ENCODE measurements at places on chromosomes 7 and 10.

GRCh38 chr7:91034459-91035368, 229.5 kb upstream of the FZD1 start:
- peak; percentile 94 for DNase-seq

DNA sequence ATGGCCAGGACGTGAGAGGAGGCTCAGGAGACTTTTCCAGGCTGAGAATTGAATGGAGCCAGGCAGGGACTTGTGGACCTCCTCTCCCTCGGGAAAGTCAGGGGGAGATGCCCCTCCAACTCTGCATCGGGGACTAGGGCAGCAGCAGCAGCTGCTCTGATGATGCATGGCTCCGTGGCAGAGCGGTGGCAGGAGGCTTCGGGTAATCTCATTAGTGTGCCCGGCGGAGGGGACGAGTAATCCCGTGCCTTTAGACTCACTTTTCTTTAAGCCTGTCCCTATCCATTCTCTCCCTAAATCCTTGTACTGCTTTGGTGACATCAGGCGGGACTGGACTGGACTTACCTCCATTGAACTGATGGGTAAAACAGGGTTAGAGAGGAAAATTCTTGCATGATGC, 75.1 kb downstream of the ZMIZ1 start:
- DNase-seq, result no peak

DNA sequence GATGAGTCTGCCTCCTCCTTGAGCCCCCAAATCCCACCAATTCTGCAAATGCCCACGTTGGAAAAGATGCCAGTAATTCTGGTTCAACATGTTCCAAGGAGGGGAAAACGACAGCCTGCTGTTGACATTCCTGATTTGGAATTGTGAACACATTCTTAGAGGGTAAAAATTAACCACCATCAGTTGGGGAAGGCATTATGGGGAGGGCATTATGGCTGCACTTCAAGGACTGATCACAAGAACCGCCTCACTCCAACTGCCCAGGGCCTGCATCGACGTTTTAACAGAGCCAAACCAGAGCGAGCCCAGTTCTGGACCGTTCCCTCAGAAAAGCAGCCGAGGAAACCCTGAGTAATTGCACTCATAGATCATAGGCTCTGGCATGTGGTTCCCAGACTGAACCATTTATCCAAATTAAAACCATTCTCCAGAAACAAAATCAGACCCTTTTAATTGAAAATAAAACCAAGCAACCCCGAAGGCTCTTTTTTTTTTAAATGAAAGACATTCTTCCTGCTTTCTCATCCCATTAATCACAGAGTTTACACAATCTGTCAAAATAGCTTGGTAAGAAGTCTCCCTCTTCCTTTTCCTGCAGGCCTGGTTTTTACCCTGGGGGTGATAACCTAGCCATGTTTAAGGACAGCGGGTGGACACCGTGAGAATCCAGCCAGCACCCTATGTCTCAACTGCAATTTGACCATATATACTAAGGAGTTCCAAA, 8.0 kb downstream of the TNS3 start:
- DNase-seq, result no peak

GRCh38 chr7:7959979-7960670, 8.5 kb upstream of the GLCCI1 start:
- DNase-seq, result no peak

DNA sequence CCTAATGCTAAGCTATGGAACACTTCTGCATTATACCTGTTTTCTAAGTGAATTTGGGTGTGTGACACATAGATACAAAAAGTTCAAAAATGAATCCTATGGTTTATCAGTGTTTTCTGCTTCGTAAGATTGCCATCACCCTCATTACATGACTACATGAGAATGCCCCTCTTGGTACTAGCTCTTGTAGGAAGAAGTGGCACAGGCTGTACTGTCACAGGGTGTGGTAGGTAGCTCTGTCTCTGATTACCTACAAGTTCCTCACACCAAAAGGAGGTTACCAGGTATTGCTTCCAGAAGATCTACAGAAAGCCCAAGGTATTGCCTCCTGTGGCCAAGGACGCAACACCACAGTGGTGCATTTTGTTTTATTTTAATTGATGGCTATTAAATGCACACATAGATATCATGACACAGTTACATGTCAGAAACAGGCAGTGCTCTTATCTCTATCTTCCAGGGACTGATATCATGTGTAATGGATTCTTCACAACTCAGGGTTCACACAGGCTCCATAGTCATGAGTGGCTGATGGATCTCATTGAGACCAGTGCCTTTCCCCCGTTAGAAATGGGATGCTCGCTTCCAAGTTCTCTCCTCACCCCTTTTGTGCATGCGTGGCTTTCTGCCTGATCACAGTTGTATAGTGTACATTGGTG, 6.6 kb downstream of the OPTN start:
- DNase-seq, result no peak

DNA sequence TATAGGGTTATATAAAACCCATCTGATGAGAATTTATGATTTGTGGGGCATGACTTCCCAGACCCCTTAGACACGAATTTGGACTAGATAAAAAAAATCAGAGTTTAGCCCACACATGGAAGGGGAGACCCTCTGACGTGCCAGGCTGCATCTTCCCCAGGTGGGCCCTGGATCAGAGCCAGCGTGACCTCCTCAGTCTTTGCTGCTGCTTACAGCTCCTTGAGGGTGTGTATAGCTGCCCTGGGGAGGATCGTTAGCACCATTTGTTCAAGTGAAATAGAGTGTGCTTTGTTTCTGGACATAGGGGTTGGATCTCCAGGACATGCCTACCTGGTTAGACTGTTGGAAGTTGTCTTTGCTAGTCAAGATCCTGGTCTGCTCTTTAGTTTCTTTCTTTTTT, 54.2 kb downstream of the DOCK1 start:
- DNase-seq, result no peak

- DNase-seq, result no peak
Measured at GRCh38 chr10:106500041-106500924, 664.2 kb downstream of the SORCS1 start.

DNA sequence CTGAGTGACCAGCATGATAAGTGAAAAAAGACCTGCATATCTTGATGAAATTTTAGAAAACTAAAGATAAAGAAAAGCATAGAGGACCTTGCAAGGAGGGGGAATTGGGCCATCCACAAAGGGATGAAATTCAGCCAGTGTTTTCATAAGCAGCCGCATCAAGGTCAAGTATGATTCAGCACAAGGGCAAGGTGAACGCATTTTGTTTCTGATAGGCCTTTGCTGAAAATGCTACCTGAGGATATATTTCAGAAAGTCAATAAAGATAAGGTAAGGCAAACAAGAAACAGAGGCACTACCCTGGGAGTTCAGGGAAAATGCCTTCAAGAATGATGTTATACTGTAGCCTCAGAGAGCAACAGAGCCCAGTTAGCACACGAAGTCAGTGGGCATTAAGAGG, 55.0 kb upstream of the SHH start:
- no peak for DNase-seq

DNA sequence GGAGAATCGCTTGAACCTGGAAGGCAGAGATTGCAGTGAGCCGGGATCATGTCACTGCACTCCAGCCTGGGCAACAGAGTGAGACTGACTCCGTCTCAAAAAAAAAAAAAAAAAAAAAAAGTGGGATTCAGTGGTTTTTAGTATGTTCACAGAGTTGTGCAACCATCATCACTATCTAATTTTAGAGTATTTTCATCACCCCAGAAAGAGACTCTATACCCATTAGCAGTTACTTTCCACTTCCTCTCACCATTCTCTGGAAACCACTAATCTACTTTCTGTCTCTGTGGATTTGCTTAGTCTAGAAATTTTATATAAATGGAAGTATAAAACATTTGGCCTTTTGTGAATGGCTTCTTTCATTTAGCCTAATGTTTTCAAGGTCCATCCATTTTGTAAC, 113.4 kb downstream of the ST7 start:
- no peak for DNase-seq

DNA sequence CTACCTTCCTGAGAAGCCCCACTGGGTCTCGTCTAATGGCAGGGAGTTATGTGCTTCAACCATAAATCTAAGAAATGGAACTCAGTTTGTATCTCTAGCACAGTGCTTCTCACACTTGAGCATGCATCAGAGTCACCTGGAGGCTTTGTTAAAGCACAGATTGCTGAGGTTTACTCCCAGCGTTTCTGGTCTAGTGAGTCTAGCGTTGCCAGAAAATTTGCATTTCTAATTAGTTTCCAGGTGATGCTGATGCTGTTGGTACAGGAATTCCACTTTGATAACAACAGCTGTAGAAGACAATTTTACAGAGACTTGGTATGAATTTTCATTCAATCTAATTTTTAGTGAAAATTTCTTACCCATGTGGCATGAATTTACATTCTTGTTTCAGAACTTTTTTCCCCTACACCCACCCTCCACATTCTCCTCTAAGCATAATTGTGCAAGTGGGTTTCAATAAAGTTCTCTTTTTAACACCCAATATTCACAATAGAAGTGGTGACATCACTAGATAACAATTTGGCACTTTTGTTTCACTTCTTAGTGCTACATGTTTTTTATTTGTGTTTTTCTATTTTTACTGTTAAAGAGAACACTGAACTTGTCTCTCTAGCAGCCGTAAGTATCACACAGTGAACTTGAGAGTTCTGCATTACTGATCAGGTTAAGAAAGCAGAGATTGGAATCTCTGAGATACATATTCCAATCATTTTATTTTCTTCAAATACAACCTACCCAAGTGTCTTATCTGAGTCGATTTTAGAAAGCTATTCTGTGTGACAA, 48.4 kb upstream of the BET1 start:
- no peak for DNase-seq

DNA sequence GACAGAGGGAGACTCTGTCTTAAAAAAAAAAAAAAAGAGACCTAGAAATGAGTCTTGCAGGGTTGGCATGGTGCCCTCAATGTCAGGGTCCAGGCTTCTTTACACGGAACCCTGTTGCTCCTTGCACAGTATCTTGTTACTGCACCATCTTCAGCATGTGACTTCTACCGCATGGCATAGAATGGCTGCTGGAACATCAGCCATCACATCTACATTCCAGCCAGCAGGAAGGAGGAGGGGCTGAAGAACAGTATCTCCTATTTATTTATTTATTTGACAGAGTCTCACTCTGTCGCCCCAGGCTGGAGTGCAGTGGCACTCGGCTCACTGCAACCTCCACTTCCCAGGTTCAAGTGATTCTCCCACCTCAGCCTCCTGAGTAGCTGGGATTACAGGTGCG, 3.7 kb upstream of the ACHE start:
- DNase-seq, result no peak

- DNase-seq, result no peak
Measured at GRCh38 chr10:118101501-118101900, 54.8 kb upstream of the RAB11FIP2 start.

GRCh38 chr7:45685619-45686240, 111.6 kb downstream of the ADCY1 start:
- DNase-seq, result no peak

DNA sequence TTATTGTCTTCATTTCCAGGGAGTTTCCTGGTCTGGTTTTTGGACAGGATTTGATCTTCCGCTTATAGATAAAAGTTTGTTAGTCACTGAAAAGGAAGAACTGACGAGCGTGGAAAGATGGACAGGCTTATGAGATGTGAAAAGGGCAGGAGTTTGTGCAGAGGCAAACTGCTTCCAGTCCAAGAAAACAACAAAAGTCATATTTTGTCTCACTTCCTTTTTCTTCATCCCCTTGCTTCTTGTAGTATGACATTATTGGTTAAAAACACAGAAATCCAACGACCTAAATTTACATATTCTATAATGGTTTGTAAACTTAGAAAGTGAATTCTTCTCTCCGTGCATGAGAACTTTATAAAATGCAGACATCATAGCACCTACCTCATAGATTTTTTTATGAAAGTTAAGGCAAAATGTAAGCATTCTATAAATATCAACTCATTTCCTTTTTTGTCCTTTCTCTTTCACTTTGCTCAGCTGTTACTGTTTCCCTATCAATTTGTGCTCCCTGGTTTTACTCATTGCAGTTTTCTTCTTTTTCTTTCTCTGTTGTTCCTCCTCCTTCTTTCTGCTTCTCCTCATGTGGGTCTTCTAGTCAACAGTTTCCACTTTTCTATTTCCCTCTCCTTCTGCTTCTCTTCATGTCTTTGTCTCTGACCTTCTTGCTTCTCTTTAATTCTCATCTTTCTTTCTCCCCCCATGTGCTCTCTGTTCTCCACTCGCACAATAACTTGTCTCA, 370.2 kb downstream of the ARL4A start:
- no peak for DNase-seq

DNA sequence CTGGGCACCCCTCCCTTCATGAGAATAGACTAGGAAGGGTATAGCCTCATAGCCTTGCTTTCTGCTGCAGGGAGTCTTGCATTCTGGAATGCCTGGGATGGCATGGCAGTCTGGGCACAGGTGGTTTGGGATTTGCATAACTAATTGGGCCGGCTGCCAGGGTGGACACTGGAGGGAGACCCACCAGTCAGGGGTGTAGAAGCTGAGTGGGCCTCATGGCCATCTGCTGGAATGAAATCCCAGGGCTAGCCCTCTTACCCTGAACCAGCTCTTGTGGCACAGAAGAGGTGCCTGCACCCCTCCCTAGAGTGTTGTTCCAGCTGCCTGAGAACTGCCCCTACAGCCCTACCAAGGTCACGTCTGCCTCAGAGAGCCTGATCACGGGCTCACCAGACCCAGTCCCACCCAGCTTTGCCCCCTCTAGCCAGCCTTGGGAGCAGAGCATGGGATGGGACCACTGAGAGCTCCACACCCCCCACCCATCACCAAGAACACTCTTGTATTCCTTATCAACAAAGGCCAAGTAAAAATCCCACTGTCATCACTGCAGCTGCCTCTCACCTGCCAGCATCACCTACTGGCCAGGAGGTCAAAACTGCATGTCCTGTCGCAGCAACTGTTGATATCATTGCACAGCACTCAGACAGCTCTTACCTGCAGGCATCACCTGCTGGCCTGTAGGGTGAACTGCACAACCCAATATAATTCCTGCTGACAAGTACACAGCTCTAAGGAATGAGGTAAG, 148.9 kb downstream of the ZEB1 start:
- no peak for DNase-seq

GRCh38 chr10:114356751-114357514, 47.4 kb downstream of the AFAP1L2 start:
- no peak for DNase-seq

DNA sequence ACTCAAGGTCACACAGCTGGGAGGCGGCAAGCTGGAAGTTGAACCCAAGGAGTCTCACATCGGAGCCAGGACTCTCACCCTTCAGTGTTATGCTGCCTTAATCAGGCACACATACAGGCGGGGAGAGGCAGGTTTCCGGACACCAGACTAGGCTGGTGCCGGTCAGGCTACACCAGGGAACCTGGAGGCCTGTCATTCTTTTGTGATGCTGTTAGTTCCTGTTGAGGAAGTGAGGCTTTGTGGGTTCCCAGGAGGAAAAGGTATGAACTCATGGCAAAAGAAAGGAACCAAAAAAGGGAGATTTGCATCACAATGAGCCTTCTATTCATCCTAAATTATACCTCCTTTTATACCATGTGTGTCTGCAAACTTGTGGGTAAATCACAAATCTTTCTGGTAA, 103.8 kb downstream of the TCF7L2 start:
- no peak for DNase-seq

- DNase-seq, result no peak
Measured at GRCh38 chr10:58360412-58361004, 24.7 kb upstream of the TFAM start.

DNA sequence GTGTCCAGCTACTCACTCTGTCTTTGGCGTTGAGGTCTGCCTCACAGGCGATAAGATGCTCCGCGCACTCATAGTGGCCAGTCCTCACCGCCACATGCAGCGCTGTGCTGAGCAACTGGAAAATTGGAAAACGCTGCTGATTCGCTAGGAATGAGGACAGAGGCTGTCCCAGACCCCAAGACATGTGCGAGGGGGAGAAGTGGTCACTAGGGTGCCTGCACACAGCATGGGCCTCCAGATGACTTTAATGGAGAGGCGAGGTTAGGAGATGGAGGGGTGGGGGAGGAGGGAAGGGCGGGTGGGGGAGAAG, 5.2 kb downstream of the ANKRD1 start:
- DNase-seq, result no peak
